Ascending aorta (tissue), 2 donors: ENCODE measurements at places on chromosomes 2 and 18.

DNA sequence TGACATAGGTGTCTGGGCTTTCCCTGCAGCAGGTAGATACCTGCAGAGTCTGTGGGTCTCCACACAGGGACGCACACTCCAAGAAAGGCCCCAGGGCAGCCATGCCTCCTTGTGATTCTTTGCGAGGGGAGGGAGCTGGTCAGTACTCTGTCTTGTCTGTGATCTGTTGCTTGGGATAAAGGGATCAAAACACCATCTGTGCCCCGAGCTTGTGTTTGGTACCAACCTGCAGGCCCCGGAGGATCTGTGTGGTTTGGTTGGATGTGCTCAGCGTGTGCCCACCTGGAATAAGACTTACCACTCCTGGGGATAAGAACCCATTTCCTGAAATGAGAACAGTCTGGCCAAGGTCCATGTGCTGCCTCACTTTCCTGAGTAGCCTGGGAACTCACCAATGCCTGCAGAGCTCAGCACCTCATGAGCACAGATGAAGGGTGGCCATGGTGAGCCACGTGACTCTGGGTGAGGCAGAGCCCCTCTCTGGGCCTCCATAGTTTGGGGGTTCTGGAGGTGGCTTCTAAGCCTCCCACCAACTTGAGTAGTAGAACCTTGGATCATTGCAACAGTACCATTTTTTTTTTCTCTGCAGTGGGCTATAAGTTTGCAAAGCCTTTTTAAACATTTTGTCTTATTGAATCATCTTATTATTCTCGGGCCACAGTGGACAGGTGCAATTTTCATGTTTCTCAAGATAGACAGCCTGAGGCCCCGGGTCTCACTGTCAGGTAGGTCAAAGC, 134.8 kb downstream of the DDX1 start:
- no peak for DNase-seq

GRCh38 chr18:9694174-9694573, 13.9 kb upstream of the RAB31 start:
- no peak for DNase-seq

- no peak for DNase-seq
Observed at GRCh38 chr2:175575346-175576258, 394.1 kb upstream of the ATP5MC3 start.

- DNase-seq: no peak
Observed at GRCh38 chr2:117948615-117949014, 65.3 kb downstream of the CCDC93 start.

GRCh38 chr18:77254711-77255405, 5.2 kb downstream of the GALR1 start:
- DNase-seq: no peak

DNA sequence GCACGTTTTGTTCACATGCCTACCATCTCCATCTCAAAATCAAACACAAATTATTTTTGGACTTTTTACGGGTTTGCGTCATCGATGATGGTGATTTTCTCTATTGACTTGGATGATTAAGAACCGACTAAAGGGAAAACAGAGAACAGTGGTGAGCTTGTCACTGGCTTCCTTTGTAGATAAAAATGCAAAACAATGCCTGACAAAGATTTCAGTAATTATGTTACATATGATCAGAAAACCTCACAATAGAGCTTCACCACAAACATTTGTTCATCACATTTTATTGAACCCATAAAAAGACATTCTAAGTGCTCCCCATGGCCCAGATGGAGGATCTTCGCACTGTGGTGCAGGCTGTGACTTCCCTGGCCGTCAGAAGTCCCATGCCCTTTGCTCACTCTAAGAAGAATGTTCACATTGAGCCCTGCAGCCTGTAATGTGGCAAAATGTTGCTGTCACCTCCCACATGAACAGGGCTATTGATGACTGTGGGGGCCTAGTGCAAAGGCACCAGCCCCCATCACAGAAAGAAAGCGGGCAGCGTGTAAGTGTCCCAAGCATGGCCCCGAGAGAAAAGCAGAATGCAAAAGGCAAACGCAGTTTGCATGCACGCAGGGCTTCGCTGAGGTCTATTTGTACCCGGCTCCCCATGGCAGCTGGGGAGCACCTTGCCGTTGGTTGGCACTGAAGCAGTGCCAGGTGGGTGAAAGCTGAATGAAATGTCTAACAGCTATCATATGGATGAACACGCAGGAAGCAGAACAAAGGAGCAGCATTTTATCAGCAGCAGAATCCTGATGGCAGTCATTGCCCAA, 60.6 kb downstream of the BCL2 start:
- no peak for DNase-seq

- no peak for DNase-seq
Observed at GRCh38 chr2:16371751-16372150, 293.9 kb downstream of the CYRIA start.
